Stimulated activated CD4-positive, alpha-beta T cell treated with anti-CD3 and anti-CD28 coated beads, Interleukin-4, amount 100 ng/mL, for 24 hours (primary cell): ENCODE measurements at places on chromosomes 12 and 14.

GRCh38 chr12:59372956-59373355 lies 222.9 kb upstream of the SLC16A7 start:
- DNase-seq: no peak

DNA sequence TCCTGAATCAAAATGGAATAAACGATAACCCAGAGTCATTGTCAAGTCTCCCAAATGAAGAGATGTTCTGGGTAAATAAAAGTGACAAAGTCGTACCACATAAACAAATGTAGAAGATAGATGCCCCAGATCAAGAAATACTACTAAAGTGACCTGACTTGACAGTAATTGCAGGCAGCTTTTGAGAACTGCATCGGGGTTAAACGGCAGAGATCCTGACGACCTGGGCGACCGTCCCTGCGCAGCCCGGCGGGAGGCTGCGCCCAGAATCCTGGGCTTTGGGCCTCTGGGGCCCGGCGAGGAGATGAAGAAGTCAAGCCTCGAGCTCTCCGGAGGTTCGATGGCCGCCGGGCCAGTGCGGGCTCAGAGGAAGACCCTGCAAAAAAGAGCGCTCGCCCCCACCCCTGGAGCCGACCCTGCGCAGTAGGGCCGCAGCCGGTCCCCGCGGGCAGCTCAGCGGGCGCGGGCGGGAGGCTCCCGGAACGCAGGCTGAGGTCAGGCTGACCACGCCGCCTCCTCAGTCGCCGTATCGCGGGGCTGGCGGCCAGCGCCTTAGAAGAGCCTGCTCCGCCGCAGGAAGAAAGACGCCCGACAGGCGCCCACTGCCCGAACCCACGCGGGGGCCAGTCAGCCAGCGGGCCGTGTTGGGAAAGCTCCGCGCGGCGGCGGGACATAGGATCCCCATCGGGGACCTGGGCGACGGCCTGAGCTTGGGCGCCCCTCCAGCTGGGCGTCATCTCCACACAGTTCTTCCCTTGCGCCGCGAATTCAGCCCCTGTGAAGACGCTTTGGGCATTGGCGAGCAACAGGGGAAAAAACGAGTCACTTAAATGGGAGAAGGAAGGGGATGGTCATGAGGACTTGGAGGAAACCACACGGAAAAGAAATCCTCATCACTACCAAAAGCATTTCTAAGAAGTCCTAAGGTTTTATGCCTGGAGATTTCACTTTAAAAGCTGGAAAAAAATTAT lies 16.0 kb downstream of the NKX2-1 start:
- no peak for DNase-seq

DNA sequence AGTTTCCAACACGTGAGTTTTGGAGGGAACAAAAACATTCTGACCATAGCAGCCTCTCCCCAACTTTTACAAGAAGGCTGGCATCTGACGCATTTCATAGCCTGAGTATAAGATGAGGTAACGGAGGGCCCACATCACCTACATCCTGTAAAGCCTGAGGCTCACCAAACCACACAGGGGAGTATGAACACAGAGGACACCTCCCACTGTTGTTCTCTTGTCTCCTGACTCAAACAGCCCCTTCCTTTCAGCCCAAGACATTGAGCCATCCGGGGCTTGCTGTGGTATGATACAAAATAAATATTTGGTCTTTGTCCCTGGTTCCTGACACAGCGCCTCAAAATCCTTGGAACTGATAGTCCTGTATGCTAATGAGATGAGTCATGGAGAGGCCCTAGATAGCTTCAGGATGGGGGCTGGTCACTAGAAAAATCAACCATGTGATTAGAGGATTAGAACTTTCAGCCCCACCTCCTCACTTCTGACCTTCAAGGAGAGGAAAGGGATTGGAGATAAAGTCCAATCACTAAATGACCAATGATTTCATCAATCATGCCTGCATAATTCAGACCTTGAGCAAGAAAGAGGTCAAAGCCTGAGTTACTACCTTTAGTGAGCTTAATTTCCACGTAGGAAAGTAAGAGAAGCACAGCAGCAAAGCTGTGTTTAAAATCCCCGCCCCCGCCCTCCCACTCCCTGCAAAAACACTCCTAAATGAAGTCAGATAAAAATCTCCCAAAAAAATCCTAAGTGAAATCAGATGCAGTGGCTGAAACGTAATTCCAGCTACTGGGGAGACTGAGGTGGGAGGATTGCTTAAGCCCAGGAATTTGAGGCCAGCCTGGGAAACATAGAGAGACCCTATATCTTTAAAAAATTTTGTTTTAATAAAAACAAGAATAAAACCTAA lies 236.4 kb downstream of the PCNX1 start:
- DNase-seq: peak; percentile 45

GRCh38 chr14:76880449-76880848 lies 54.2 kb downstream of the LRRC74A start:
- no peak for DNase-seq

DNA sequence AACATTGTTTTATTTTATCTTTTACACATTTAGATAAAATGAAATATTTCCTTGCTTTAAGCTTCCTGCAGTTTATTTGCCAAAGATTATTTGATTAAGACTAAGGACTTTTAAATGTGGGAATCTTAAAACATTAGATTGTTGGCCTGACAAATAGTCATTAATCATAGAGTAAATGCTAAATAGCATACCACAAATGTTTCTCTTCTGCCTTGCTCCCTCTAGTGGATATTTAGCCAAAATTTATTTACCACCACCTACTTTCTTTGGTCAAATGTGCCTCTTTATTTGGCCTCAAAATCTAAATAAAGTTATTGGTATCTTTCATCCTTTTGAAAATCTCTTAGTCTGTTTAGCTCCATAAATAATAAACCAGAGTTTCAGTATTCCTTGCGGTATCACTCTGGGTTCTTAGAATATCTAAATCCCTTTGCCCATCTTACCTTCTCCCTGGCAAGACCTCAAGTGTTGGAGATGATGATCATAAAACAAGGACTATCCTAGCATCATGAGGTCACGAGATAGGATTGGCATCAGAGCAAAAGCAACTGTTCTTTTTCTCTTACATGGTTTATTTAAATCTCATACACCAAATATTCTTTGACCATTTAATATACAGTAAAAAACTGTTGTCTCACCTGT lies 150.6 kb upstream of the AEBP2 start:
- DNase-seq: no peak

DNA sequence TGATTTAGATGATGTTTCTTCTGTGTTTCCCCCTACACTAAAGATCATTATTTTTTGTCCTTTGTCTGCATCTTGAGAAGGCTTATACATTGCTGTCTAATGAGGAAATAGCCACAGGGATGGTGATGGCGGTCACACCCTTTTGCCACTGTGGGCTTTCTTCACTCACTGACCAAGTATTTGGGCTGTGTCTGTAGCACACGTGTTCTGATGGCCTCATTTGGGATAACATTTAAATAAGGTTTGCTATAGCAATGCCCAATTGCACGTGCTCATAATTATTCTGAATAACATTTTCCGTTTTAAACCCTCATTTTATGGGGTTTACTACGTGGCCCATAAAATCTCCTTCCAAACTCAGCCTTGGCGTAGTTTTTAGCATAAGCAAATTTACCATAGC lies 230.3 kb upstream of the PRICKLE1 start:
- no peak for DNase-seq

GRCh38 chr12:62860020-62860419 lies 74.9 kb downstream of the PPM1H start:
- no peak for DNase-seq

DNA sequence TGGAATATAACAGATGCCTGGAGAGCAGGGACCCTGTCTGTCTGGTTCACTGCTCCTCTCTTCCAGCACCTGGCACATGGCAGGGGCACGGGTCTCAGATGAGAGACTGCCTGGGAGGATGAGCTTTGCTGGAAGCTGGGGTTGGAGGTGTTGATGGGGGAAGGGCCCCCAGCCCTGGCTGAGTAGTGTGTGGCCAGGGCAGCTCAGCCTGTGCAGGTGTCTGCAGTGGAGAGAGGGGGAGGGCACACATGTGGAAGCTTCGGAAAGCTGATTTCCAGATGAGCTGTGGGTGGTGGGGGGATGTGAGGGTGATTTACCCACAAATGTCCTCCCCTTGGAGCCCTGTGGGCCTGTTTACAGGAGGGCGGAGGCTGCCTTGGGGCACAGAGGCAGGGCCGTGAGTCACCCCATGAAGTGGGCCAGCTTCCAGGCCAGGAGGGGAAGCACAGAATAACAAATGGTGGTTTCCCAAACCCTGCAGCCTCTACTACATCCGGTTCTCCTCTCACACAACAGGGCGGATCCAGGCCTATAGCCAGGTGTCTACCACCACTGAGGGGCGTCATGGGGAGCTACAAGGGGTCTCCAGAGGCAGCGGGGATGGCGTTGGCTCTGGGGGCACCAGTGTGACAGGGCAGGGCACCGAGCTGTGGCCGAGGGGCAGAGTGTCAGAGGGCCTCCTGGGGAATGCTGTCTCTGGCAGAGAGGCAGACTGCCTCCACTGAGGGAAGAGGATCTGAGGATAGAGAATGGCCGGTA lies 11.0 kb downstream of the KRT7 start:
- peak; percentile 72 for DNase-seq

- DNase-seq: no peak
Measured at GRCh38 chr12:108724054-108724889, 7.0 kb downstream of the CORO1C start.

DNA sequence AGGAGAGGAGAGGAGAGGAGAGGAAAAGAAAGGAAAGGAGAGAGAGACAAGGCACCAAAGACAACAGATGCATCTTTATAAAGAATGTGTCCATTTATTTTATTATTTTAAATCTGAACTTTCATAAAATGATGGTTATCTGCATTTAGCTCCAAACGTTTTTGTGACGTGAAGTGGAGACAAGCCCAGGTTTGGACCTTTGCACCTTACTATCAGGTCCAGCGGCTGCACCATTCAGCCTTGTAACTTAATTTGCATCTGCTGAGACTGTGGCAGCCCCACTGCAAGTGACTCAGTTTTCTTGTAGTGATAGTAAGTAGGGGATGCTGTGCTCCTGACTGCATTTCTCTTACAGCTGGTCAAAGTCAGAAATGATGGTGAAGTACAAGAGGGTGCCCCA lies 130.7 kb downstream of the NTF3 start:
- no peak for DNase-seq

DNA sequence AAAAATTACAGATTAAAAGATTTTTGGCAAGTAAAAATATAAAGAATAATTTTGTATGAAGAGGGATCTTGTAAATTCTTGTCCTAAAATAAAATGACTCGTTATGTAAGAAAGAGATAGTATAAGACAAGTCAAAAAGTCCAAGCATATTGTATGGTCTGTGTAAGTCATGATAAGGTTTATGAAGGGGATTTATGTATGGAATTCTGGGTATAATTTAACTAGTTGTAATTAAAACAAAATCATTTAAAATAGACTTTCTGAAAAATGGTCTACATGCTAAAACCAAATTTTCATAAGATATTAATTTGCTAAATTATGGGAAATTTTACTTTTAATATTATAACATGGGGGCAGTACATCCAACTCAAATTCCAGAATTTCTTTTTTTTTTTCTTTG lies 17.6 kb upstream of the PEX5 start:
- no peak for DNase-seq

GRCh38 chr14:71244341-71244740 lies 337.1 kb downstream of the PCNX1 start:
- no peak for DNase-seq

- DNase-seq: no peak
Measured at GRCh38 chr14:38063711-38064320, 143.9 kb upstream of the SSTR1 start.

- DNase-seq: no peak
Measured at GRCh38 chr14:71433303-71433702, 498.9 kb upstream of the RGS6 start.

DNA sequence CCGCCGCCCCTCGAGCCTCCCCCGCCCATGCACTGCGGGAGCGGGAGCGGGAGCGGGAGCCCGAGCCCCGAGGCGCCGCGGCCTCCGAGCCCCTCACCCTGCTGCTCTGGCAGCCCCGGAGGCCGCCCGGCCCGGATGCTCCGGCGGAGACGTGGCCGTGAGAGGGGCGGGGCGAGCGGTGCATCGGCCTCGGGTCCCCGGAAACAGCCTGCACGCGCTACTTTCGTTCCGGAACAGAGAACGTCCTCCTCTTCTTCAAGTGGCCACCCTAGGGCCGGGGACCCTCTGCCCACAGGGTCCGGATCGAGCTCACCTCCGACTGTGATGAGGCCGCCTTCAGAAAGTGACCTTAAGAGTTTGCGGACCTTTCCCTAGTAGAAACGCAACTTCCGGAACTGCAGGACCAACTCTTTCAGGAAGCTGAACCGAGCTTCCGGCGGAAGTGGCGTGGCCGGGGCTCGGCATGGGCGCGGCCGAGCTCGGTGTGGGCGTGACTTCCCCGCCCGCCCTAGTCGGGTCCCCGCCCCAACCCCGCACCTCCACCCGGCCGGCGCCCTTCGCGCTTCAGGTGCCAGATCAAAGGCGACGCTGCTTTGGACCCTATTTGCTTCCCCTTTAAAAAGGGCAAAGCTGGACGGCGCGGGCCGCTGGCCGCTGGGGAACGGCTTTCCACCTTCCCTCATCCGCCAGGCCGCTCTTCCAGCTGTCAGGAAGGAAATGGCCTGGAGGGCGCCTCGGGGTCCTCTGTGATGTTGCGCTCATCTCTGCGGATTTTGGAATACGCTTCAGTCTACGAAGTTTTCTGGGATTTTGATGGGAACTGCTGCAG lies at the start of gene GOLGA3:
GOLGA3 (minus strand) TSS at position 164 of the 829 bp plus-strand sequence. CDS start 6,741 bp downstream, outside the sequence.
- DNase-seq: peak; percentile 95

- DNase-seq: no peak
Measured at GRCh38 chr12:51829641-51830040, 18.9 kb downstream of the FIGNL2 start.

- no peak for DNase-seq
Measured at GRCh38 chr12:126027825-126028224, 962.6 kb downstream of the AACS start.

DNA sequence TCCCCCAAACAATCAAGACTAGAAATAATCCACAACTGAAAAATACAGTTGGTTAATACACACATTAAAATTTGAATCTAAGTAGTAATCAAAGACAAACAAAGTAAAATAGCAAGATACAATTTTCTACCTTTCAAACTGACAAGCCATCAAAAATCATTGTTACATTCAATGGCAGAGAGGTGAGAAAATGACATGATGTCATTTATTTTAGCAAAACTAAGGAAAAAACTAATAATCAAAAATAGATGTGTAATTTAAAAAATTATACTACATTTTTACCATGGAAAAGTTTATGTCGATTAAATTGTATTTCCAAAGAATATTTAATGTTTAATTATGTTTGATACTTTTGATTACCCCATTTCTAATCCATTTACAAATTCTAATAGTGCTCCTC lies 59.7 kb downstream of the NOVA1 start:
- no peak for DNase-seq

GRCh38 chr12:114648711-114649110 lies 35.3 kb downstream of the TBX3 start:
- DNase-seq: no peak

DNA sequence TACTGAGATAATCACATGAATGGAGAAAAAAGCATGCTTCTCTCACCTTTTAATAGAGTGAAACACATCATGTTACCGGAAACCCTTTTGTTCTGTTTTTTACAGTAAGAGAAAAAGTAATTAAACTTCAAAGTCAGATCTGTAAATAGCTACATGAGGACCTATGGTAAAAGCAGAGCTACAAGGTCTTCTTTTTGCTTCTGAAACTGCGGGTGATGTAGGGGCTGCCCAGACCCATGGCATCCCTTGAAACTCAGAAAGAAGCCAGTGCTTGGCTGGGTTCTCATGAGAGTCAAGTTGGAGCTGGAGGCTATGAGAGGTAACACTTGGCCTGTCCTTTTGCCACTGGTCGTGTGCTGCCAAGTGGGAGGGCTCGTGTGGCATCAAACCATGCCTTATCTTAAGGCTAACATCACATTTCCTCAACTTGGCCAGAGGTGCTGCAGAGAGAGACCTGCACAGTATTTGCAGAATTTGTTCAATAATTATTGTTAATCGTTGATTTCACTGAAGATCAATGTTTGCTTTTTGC lies 47.6 kb downstream of the EML1 start:
- no peak for DNase-seq
